Activated CD8-positive, alpha-beta memory T cell treated with anti-CD3 and anti-CD28 coated beads, Interleukin-2, amount 50 U/mL, for 4 hours (primary cell): ENCODE measurements at places on chromosomes 2 and 18.

DNA sequence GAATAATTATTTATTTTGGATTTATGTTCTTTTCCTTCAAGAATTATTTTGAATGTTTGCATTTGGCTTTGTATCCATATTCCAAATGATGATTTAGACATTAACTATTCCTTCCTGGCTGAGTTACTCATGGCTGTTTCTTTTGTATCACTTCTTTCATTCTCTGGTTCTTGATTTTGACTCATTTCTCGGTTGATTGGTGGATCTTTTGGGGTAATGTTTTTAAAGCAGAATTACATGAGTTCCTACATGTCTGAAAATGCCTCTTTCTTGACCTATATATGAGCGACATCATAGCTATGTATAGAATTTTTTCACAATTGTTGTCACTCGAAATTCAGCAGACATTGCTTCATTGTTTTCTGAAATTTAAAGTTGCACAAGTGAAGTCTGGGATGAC is 39.5 kb downstream of the CYP26B1 start:
- DNase-seq: no peak

DNA sequence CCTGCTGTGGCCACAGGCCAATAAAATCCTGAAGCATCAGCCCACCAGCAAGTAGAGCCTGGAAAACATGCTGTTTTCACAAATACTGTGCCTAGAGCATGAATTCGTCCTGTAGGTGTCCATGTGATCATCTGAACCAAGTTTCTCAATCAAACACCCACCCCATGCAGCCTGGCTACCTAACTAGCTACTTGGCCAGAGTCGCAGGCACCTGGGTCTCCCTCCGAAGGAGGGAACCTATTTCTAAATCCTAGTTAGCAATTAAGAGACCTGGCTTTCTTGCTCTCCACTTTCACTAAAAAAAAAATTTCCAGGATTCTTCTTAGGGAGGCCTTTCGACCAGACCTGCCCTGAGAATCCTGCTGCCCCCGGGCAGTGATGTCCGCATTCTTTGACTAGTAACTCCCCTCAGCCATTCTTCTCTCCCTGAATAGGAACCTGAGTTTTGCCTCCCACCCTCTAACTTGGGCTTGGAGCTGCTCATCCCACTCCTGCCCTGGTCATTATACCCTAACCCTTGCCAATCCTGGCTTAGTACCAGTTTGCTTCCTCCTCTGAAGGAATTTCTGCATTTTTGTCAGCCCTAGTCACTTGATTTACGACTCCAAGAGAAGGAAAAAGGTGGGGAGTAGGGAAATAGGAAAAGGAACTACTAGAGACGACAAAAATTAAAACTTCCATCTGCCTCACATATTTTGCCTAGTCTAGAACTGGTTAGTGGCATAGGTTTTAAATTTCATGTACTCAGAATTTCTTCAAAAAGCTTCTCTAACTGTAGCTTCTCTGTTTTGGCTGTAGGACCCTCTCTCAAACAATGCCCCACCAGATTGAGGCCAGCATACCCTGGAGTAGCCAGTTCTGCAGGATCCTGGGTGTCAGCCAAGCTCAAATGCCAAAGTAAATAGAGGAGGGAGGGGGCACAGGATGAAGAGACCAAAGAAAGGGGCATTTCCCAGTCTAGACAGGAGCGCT is 25.4 kb upstream of the TANK start:
- DNase-seq: no peak

- DNase-seq: no peak
These were observed 122.8 kb upstream of the SH3BP4 start for GRCh38 chr2:234829074-234829455.

DNA sequence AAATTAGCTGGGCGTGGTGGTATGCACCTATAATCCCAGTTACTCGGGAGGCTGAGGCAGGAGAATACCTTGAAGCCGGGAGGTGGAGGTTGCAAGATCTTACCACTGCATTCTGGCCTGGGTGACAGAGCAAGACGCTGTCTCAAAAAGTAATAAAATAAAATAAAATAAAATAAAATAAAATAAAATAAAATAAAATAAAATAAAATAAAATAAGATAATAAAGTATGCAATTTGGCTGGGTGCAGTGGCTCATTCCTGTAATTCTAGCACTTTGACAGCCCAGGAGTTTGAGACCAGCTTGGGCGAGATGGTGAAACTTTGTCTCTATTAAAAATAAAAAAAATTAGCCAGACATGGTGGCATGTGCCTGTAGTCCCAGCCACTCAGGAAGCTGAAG is 85.6 kb upstream of the XPO1 start:
- DNase-seq: no peak

DNA sequence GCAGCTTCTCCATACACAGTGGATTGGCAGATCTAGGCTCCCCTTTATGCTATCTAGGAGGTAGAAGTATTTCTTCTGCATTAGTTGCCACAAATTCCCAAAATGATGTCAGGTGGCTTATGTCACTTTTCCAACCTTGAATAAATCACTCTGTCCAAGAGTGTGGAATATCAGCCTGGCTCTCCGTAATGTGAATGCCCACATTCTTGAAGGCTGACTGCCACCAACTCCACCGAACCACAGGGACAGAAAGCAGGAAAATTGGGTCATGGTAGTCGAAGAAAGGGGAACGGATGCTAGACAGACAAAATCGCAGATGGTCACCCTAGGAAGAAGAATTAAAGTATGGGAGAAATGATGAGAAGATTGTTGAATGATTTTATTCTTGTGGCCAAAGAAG is 624.9 kb upstream of the CDH2 start:
- no peak for DNase-seq

DNA sequence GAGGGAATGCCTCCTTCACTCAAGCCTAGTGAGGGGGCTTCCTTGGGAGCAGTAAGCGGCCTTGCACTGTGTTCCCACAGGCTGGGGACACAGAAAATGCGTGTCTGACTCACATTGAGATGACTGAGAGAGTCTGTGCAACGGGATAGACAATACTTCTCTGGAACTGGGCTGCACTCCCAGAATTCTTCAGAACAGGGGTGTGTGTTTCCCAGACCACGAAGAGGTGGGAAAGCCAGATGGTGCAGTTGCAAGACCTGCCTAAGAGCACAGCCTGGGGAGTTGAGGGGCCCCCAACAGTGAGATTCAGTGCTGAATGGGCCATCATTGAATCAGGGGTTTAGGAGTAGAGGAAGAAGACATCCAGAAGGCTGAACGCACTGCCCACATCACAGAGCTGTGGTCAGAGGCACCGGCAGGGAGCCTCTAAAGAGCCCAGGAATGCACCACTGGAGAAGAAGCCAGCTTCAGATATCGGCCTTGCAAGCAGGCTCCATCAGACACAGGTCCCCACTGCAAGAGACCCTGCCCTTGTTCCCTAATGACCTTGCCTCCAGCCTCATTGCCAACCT is 36.6 kb upstream of the MRPL19 start:
- DNase-seq: no peak

- DNase-seq: no peak
These were observed 96.8 kb upstream of the PPP1CB start for GRCh38 chr2:28654663-28655320.

DNA sequence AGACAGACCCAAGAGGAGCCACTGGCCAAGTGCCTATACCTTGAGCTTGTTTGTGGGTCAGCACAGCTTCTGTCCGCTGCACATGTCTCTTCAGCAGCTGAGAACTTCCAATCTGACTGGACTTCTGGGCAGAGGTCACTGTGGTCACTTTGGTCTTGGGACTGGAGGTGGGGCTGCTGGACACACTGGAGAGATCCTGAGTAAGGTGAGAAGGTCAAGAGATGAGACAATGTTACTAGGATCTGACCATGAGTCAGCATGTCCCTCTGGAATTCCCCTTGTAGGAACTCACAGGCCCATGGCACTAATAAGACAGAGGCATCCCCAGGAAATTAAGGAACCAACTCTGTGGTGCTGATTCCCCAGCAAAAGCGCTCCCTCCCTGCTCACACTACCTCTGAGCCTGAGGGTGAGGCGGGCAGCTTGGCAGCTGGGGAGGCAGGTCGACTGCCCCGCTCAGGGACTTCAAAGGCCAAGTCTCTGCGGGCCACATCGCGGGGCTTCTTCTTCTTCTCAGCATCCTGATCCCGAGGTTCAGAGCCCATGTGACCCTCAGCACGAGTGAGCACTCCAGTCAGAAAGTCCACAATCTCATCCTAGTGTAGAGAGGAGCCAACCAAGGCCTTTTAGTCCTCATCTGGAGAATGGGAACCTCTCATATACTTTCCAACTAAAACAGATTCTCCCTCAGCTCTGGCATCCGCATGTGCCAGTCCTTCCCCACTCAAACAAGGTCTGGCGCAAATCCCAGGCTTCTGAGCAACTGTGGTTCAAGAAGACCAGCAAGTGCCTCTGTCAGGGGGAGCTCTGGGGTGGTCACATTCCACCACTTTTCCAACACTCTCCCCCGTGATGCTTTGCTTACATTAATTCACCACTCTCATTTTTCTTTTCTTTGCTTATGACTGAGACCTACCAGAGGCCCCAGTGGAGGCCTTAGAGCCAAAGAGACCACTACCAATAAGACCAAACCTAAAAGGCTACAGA is 29.4 kb downstream of the KANSL3 start:
- no peak for DNase-seq

DNA sequence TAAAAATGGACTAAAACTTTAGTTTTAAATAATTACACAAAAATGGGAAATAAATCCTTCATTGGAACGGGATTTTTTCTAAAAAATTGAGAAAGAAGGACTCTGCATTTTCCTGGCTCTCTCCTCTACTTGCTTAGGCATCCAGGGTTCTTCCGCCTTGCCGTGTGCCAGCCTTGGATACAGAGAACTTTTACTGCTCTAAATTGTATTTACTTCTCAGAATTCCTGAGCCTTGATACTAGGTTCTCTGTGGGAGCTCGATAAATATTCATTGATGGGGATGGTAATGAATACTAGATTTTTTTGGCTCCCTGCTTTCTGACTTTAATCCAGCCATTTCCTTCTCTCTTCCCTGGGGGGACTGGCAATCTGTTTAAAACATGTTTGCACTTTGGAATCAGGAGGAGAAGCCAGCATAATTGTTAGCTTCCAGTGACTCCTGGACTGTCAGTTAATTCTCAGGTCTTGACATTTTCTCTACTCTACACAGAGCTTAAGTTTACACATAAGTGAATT is 746.1 kb upstream of the LRRTM1 start:
- DNase-seq: no peak

- DNase-seq: no peak
These were observed 20.0 kb upstream of the MTCL1 start for GRCh38 chr18:8685141-8685913.

DNA sequence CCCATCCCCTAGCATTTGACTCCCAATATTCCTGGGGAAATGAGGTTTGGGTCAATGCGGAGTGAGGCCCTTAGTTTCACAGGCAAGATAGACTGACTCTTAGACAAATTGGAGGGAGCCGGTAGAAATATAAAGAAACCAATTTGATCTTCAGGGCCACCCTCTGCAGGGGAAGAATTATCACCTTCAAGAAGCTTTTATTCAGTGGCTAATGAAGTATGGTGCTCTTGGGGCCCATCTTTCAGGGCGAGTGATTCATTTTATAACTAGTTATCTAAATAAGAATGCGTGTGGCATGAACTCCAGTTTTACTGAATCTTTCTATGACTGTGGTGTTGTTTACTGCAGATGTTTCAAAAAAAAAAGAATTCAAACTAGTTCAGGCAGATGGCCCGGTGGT is 88.4 kb downstream of the LYPD1 start:
- no peak for DNase-seq

GRCh38 chr18:66971960-66972359 is 368.1 kb upstream of the CDH19 start:
- DNase-seq: no peak

GRCh38 chr2:197958592-197959150 is 154.3 kb downstream of the PLCL1 start:
- DNase-seq: no peak

DNA sequence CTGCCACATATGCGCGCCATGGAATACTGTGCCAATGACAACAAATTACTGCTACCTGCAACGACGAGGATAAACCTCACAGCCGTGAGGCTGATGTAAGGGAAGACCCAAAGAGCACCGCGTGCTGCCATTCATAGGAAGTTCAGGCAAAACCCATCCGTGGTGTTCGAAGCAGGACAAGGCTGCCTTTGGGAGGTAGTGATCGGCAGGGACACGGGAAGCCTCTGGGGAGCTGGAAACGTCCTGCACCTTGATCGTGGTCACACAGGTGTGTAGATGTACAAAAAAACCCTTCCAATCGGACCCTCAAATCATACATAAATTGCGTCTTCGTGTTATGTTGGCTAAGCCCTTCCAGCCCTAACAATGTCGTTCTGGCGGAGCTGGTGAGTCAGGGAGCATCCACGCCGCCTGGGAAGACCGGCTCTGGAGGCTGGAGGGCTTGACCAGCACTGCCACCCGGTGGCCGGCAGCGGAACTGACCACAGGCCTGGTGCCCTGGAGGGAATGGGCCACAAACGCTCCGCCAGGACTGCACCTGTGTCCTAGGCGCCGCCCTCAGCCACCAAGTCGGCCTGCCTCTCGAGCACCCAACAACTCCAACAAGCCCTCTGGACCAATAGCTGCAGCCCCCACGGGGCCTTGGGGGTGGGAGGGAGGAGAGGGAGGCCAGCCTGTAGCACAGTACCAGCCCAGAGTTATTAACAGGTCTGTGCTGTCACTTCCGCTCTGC is 4.1 kb upstream of the NEURL3 start:
- DNase-seq: peak; percentile 62

DNA sequence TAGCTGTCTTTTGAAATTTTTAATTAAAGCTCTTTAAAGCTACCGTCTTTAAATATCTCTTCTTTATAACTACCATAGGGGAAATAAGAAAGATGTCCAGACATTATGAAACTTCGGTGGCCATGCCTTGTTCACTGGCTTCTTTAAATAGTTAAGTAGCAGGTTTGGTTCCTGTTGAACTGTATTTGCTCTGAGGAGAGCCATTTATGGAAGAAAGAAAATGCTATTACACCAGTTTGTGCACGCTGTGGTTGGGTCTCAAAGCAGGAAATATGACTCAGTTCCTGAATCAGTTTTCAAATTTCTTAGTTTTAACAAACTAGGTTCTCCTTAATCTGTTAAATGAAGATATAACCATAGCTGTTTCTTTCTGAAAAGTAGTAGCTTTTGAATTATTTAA is 12.2 kb downstream of the ARPC2 start:
- DNase-seq: no peak

GRCh38 chr2:231181860-231182512 is 16.4 kb upstream of the ARMC9 start:
- no peak for DNase-seq

DNA sequence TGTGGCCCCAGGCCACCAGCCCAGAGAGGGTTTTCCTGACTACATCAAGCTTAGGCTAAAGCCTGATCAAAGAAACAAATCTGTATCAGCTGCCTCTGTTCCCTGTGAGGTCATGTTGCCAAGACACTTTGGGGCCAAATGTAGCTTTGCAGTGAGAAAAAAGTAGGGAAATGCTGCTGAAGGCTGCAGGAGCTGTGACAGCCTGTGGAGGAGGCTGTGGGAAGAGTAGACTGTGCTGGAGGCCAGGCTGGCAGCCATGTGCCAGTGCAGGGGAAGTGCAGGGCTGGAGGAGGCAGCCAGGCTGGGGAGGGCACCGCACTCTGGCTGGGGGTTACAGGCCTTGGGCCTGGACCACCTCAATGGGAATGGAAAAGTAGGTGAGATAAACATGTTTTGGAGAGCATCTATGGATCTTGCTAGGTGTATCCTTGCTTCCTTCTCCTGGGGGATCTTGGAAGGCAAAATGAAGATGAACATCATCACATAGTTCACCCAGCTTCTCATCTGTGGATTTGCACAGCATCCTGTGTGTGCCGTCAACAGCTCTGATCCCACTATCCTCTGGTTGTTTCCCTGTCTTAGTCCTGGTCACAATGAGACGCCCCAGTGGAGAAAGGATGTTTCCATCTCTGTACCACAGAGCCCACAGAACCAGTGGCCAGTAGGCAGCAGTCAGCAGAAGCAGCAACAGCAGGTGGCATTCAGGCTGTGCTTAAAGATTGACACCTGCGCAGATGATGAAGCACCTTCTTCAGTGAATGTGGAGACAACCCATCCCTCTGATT is 103.8 kb upstream of the COPS8 start:
- DNase-seq: no peak

- DNase-seq: no peak
These were observed 33.9 kb upstream of the CSRNP3 start for GRCh38 chr2:165435611-165436010.
